ENCODE measurements at places on chromosomes 3 and 15.

GRCh38 chr3:122515870-122516269 lies 1.1 kb upstream of the KPNA1 start:
- no peak for DNase-seq

DNA sequence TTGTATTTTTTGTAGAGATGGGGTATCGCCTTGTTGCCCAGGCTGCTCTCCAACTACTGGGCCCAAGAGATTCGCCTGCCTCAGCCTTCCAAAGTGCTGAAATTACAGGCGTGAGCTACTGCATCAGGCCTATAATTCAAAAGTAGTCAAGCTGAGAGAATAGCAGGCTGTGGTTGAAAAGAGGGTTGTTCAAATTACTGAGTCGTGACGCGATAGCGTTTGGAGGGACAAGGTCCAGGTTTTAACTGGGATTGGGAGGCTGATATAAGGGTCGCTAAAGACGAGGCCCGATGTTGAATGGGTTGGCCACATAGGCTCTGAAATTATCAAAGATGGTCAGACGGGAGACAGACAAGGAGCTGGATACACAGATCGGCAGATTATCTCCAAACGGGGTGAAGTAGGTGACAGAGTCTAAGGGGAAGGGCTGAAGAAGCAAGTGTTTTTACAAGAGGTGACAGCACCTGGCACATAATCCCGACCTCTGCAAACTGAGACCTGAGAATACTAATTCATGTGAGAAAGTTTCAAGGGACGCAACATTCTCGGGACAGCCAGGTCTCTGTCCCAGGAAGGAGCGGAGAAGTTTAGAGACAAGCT lies 759 bp upstream of the ARID3B start:
- DNase-seq = no peak

- DNase-seq = no peak
Observed at GRCh38 chr3:53102601-53103147, 27.6 kb downstream of the RFT1 start.

DNA sequence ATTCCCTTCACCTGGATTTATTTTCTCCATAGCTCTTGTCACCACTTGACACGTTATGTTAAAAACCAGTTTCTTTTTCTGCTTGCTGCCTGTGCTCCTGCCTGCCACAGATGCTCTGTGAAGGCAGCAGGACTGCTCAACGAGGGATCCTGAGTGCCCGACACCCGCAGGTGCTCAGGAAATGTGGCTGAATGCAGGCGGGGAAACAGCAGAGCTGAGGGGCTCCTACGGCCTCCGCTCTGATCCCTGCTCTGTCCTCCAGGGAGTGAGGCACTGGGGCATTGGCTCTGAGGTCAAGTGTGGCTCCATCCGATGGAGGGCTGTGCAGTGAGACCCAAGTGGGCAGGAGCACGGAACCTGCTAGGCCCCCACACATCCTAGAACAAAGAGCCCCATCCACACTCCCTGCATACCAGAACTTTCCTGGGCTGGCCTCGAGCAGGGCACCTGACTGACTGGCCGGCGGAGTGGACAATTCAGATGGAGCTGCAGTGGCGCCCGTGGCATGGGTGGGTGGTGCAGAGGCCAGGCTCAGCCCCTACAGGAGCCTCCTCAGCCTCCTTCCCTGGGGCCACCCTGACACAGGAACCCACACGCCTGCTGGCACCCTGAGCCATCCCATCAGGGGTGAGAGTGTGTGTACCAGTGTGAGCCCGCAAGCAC lies 27.9 kb downstream of the IQSEC1 start:
- DNase-seq = no peak

- DNase-seq = no peak
Observed at GRCh38 chr15:80168421-80168820, 15.6 kb downstream of the FAH start.

DNA sequence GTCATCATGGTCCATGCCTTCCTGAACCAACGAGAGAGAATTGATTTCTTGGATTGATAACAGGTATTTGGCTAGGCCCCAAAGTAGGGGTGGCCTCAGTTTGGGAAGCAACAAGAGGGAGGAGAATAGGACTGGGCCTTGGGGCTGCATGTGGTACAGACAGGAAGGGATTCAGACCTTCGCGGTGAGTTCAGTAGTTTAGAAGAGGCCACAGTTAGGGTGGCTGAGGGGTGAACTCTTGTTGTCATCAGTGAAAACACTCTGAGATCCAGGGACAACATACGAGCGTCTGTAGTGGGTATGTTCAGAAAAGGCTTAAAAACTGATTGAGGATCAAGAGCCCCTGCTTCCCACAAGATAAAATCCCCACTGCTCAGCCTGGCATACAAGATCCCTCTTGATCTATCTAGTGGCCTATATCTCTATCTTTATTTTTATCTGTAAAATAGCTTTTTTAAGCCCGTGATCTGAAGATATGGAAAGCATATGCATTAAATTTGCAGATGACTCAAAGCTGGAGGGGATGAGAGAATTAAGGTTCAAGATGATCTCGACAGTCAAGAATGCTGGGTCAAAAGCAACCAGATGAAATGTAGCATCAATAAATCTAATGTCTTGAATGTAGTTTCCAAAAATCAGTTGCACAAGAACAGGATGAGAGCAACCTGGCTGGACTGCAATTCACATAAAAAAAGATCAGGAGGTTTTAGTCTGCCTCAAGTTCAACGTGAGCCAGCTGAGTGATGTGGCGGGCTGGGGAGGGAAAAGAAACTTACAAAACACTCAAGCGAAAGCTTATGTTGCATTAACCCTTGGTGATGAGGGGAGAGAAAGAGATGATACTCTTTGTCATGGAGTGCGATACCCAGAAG lies 221.1 kb upstream of the TLE3 start:
- no peak for DNase-seq

DNA sequence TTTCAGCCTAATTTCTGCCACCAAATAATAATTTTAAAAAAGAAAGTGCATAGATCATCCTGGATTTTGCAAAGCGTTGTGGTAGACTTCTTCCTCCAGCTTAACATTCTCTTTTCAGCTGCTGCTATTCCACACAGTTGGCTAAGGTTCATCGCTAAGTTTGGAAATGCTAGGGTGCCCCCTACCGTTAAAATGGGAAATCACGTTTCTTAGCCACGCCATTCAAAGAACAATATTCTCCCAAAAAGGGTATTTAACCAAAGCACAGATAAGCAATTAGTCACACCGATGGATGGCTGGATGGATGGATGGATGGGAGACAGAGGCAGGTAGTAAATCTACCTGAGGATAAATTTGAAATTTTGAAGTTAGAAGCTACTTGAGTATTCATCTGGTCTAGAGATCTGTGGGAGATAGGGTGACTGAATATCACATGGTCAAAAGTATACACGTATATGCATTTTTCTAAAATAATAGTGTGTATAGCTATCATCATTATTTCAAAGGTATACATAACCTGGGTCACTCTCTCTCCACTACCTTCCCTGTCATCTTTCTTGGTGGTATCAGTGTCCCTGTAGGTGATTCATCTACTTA lies 67.2 kb downstream of the EFHB start:
- no peak for DNase-seq

DNA sequence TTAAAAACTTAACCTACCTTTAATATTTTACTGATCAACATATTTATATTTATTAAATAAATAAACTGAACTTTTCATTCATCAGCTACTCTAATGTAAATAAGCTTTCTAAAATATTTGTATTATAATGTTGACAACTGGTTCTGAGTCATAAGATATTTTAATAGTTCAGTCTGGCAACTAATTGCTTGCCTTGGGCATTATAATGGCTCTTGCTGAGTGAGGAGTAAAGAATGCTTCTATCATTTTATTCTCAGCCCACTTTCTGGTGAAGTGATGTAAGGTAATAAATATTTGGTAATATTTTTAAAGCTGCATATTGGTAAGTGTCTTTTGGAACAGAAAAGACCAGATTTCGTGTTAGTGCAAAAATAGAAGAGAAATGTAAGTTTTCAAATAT lies 81.5 kb downstream of the DIPK2A start:
- no peak for DNase-seq

- DNase-seq = no peak
Observed at GRCh38 chr15:41597787-41598186, 38.8 kb downstream of the TYRO3 start.

DNA sequence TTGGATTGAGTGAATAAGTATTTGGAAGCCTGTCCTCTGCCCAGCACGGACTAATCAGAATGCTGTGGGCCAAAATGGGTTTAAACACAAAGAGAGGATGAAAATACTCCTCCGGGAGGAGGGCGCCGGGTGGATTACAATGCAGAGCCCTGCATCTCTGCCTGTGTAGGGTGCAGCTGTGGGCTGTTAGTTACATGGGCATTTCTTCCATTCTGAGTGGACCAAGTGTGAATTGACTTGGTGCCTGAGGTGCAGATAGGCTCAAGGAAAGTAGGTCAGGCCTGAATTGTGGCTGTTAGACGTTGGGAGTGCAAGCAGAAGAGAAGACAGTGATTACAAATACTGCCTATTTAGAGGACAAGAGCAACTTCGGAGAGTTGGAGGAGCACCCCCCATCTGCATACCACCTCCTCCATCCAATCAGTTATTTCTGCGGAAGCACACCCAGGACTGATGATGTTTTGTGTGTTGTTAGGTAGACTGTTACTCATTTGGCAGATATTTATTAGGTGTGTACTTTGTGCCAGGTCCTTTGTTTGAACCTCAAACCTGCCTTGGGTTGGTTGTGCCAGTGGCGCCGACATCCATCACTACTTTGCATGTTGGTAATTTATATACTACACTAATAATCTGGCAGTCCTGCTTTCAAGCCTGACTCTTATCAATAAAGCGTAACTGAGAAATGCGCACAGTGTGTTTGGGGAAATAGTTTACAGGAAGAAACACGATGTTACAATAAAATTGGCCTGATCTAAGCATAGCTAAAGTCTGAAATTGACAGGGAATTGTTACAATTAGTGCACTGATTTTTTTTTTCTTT lies 33.0 kb downstream of the PTPRG start:
- DNase-seq = no peak

- DNase-seq = no peak
Observed at GRCh38 chr3:197564097-197564843, 8.5 kb upstream of the BDH1 start.

DNA sequence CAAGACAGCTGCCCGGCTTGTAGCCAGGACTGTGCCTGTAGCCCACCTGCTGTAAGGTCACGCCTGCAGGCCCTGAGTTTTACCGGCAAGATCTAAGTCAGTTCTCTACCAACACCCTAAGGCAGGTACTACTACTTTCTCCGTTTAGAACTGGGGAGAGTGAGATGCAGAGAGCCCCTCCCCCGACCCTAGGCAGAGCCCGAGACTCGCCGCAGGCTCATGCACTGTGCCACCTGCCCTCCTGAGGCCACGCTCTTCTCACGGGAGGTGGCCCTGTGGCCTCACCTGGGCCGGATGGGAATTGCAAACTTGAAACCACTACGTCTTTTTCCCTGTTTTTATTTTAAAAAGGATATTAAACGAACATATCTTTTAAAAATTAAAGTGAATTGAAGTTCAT lies 36.9 kb upstream of the PCSK6 start:
- DNase-seq = no peak

DNA sequence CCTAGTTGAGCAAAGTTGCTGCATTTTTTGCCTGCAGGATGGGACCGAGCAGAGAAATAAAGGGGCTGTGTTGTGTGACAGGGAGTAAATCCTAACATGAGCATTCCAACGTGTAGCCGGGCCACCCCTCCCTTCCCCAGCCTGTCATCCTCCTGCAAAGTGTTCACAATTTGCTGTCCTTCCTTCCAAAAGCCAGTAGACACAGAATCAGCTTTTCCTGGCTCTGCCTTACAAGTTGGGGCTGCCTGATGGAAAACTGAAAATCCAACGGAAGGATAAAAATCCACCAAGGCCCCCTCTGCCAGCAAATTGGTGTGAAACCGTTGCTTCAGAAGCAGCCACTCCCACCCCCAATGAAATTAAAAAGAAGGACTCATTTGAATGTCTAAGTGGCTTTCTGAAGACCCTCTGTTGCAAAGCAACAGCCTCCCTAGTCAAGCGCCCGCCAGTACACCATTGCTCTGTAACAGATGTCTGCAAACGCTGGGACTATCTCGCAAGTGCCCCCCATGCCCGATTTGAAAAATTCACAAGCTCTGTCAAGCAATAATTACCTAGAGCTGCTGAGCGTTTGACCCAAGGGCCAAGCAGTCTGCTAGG lies 665 bp downstream of the FRMD4B start:
- no peak for DNase-seq

DNA sequence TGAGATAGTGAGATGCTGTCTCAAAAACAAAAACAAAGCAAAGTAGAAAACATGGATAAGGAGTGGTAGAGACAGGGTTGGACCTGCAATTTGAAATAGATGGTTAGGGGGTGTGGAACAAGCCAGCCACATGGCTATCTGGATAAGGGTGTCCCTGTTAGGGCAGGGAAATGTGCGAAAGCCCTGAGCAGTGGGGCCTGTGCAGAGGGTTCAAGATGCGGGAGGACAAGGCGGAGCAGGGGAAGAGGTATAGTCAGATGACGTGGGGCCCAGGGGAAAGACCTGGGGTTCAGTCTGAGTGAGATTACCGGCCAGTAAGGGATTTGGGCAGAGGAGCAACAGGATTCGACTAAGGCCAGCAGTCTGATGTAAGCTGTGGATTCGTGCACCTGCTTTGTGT lies 18.4 kb upstream of the NR2E3 start:
- no peak for DNase-seq

DNA sequence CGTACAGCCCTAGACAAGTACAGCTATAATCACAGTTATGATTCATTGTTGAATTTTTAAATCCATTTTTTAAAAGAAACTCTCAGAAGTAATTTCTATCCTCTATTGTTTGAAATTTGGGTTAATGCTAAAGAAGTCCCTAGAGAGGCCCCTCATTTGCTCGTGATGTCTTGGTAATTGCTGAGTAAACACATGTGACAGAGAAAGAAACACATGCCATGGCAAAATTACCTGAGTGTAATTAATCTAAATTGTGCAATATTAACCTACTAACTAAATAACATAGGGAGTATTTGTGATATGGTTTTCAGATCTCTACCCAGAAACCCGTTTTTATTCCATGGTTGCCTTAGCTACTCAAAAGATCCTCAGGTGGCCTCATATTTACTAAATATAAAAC lies 10.8 kb downstream of the NEK10 start:
- no peak for DNase-seq

DNA sequence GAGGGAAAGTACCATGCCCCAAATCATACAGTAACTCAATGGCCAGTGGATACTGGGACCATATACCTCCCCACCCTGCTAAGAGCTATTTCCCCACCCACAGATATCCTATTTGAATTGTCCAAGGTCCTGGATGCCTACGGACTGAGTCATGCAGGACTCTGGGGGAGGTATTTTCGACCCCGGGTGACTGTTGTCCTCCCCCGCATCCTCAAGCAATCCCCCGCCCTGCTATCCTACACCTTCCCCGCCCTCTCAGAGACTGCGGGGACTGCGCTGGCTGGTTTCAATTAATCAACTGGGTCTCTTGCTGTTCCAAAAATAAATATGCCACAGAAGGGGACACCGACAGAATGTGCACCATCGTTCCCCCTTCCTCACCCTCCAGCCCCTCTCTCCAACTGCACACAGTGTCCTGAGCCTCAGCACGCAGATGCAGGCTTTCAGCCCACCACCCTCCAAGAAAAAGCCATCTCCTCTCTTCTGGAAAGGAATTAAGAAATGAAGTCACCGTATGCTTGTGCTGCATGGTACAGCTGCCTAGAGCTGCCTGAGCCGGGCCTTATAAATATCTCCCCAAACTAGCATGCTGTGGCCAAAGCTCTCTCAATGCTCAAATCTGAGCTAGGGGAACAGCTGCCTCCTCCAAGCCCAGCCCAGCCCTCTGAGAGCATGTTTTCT lies 8.1 kb downstream of the CAV3 start:
- DNase-seq = no peak

- no peak for DNase-seq
Observed at GRCh38 chr3:9116336-9116735, 133.1 kb downstream of the SRGAP3 start.

GRCh38 chr3:27699067-27699466 lies 23.1 kb downstream of the EOMES start:
- DNase-seq = no peak

- DNase-seq = no peak
Observed at GRCh38 chr3:3305084-3305483, 125.6 kb upstream of the CRBN start.

Measured in T follicular helper cell (primary cell).